ENCODE measurements at places on chromosomes 1 and 21.

- peak; percentile 53 for DNase-seq
Observed at GRCh38 chr1:152048416-152049009, 11.7 kb upstream of the S100A11 start.

DNA sequence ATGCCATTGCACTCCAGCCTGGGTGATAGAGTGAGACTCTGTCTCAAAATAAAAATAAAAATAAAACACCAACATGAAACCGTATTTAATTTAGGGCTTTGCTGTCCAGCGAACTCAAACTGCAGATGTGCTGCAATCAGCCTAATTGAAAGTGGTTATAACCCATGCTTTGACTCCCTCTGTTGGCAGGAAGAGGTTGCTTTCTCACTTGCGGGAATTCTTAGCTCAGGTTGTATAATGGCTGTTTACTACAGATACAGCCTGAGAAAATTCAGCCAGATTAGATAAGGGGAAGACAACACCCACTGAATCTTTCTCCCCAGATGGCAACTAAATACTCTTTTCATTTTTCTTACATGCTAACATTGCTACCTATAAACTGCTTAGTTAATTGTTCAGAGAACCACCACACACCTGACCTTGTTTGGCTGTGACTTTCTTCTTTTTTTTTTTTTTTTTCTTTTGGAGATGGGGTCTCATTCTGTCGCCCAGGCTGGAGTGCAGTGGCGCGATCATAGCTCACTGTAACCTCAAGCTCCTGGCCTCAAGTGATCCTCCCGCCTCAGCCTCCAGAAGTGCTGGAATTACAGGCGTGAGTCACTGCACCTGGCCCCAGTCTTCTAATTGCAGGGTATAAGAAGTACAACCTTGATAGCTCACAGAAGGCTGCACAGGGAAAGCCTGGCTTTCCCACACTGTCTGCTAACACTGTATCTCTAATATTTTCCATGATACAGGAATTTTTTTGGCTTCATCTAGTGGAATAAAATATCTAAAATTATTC is 34.6 kb downstream of the DNTTIP2 start:
- peak; percentile 69 for DNase-seq

GRCh38 chr1:14596591-14596990 is 1.9 kb upstream of the KAZN start:
- DNase-seq, result no peak

- no peak for DNase-seq
Observed at GRCh38 chr1:165858967-165859845, 31.8 kb downstream of the UCK2 start.

- DNase-seq, result no peak
Observed at GRCh38 chr1:3869751-3870301, 12.6 kb downstream of the DFFB start.

GRCh38 chr1:45913183-45913683 is 109.8 kb downstream of the MAST2 start:
- DNase-seq, result no peak
